Peyer's patch (tissue), 4 donors: ENCODE measurements at places on chromosomes 5 and 9. TPM values are rescaled to one million over a fixed set of nuclear protein-coding genes. Genes with fewer than 3 reads are reported as not detected.

The HAND1 gene
- 1.8 TPM for total RNA-seq

The TAF11L10 gene
- not detected for total RNA-seq

The LRRC70 gene
- 1.1 TPM for total RNA-seq

GRCh38 chr5:36363744-36364143 is 62.0 kb upstream of the RANBP3L start:
- DNase-seq = no peak
- H3K27ac ChIP-seq = no peak overlapping the region
- no peaks in the 10 kb centered on the region for H3K4me1 ChIP-seq
- no peaks in the 10 kb centered on the region for H3K36me3 ChIP-seq

The ANKRD34B gene
- total RNA-seq = not detected

GRCh38 chr5:9058161-9058560 is 487.7 kb downstream of the SEMA5A start:
- no peaks in the 10 kb centered on the region for H3K4me1 ChIP-seq
- H3K27me3 ChIP-seq = no peaks in the 10 kb centered on the region
- H3K4me3 ChIP-seq = no peak overlapping the region
- no peak overlapping the region for H3K27ac ChIP-seq
- no peak for DNase-seq
- no peaks in the 10 kb centered on the region for H3K36me3 ChIP-seq

DNA sequence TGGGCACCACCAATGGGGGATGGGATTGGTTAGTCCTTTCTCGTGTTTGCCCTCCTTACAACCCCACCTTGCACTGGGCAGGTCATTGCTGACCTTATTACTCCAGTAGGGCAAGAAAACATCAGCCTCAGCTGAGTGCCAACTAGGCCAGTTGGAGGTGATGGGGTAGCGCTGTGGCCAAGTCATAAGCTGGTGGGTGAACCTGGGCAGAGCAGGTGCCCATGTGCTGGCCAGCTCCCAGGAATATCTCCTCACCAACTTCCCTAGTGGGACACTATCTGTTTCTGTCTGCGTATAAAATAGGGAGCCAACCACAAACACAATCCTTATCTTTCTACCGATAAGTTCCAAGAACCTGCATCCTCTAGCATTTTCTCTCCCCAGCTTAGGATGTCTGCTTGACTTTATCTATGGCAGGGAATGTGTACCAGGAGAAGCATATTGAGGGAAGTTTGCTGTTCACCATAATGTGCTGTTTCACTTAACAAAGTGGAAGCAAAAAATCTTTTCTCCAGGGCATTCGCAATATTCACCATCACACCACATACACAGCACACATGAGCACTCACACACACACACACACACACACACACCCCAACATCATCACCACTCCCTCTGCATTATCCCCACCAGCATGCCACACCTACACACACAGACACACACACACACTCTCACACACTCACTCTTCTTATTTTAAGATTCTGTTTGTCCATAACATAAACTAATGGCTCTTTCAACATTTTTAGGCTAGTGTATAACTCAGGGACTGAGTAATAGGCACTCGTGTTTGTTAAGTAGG is 390.0 kb downstream of the ENC1 start:
- DNase-seq = no peak
- H3K4me1 ChIP-seq = no peaks in the 10 kb centered on the region
- H3K27me3 ChIP-seq = no peaks in the 10 kb centered on the region
- H3K36me3 ChIP-seq = no peaks in the 10 kb centered on the region

GRCh38 chr9:108900176-108900575 is 33.7 kb downstream of the ELP1 start:
- H3K4me1 ChIP-seq = no peaks in the 10 kb centered on the region
- H3K27me3 ChIP-seq = no peaks in the 10 kb centered on the region
- H3K27ac ChIP-seq = no peak overlapping the region
- H3K36me3 ChIP-seq = peaks cover 91% of the 10 kb centered on the region

DNA sequence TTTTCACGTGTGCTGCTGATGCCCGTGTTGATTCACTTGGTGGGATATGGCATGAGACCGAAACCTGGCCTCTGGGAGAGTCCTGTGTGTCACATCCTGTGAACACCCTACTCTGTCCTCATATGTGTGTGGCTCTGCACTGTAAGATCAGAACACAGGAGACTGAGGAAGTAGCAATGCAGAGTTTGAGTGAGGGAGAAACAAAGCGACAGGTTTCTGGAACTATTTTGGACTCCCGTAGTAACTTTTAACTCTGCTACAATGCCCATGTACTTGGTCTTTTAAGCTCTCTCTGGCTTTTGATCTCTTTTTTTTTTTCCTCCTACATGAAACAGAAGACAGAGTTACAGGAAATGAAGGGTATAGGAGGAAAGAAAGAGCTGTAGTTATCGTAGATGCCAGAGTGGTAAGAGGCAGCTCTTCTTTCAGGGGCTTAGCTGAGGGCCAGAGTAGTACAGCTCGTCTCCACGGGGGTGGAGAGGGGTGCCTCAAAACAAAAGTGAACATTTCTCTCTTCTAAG is 26.6 kb downstream of the GRAMD2B start:
- no peak overlapping the region for H3K4me3 ChIP-seq
- no peak for DNase-seq
- H3K36me3 ChIP-seq = no peaks in the 10 kb centered on the region
- H3K4me1 ChIP-seq = no peaks in the 10 kb centered on the region
- H3K27ac ChIP-seq = peak overlapping the region; percentile 68

GRCh38 chr5:143279698-143280097 is 123.8 kb downstream of the NR3C1 start:
- no peaks in the 10 kb centered on the region for H3K4me1 ChIP-seq
- H3K36me3 ChIP-seq = peaks cover 3% of the 10 kb centered on the region
- DNase-seq = no peak
- H3K4me3 ChIP-seq = no peak overlapping the region

The ISL1 gene
- 0.76 TPM for total RNA-seq

DNA sequence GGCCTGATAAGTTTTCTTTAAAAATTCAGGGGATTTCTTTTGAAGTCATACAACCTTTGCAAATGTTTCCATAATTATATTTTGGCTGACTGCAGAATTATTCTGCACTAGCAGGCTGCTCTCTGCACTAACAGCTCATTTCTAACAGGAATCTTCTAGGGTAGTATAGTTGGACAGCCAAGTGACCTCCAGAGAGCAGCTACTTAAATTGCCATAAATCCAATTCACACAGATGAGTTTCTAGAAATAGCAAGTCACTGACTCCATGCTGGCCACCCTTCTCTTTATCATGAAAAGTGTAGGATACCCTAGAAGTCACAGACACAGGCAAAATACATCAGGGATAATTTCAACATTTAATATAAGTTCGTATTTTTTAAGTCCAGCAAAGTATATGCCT is 110.9 kb upstream of the TARS1 start:
- H3K4me3 ChIP-seq = no peak overlapping the region
- no peaks in the 10 kb centered on the region for H3K36me3 ChIP-seq
- H3K27ac ChIP-seq = no peak overlapping the region
- H3K27me3 ChIP-seq = no peaks in the 10 kb centered on the region
- H3K4me1 ChIP-seq = no peaks in the 10 kb centered on the region

The C9 gene
- total RNA-seq = not detected

The PCDHGB7 gene
- 5.8 TPM for total RNA-seq

The EPB41L4B gene
- 71.4 TPM for total RNA-seq

GRCh38 chr9:12874395-12874794 is 99.6 kb downstream of the LURAP1L start:
- H3K27me3 ChIP-seq = no peaks in the 10 kb centered on the region
- no peak overlapping the region for H3K4me3 ChIP-seq
- no peak for DNase-seq
- no peaks in the 10 kb centered on the region for H3K36me3 ChIP-seq
- no peak overlapping the region for H3K27ac ChIP-seq
- no peaks in the 10 kb centered on the region for H3K4me1 ChIP-seq

DNA sequence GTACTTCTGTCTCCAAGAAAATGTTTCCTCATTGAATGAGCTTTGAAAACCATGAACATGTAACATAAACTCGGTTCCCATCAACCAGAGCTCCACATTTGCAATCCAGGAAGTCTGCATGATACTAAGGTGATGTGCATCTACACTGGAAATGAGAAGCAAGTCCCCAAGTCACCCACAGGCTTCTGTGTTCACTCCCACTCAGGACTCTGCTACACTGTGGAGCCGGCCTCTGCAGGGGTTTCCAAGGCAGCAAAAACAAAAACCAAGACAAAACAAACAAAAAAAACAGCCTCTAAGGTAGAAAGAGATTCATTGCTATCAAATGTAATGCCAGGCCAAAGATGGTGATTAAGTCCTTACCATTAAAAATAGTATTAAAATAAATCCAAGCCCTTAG is 593.7 kb downstream of the IRX1 start:
- H3K36me3 ChIP-seq = no peaks in the 10 kb centered on the region
- DNase-seq = no peak
- H3K4me3 ChIP-seq = no peak overlapping the region
- no peak overlapping the region for H3K27ac ChIP-seq
